Hippocampal formation (tissue), 2 donors: ENCODE measurements at places on chromosomes 1 and 21.

DNA sequence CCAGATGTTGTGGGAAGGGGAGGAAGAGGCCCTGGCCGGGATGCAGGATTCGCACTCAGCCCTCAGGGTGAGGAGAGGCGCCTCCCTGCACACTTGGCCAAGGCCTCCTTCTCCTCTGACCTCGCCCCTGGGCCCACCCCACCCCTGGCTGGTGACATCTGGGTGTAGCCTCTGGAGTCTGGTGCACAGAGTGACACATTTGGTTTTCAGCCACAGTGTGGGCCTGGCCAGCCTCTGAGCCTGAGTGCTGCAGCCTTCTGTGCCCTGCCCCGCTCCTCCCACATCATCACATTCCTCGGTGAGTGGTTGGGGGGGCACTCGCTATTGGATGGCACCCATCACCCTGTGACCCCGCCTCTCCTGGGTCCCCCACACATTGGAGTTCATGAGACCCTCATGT, 45.8 kb downstream of the PRDM16 start:
- DNase-seq, result no peak

DNA sequence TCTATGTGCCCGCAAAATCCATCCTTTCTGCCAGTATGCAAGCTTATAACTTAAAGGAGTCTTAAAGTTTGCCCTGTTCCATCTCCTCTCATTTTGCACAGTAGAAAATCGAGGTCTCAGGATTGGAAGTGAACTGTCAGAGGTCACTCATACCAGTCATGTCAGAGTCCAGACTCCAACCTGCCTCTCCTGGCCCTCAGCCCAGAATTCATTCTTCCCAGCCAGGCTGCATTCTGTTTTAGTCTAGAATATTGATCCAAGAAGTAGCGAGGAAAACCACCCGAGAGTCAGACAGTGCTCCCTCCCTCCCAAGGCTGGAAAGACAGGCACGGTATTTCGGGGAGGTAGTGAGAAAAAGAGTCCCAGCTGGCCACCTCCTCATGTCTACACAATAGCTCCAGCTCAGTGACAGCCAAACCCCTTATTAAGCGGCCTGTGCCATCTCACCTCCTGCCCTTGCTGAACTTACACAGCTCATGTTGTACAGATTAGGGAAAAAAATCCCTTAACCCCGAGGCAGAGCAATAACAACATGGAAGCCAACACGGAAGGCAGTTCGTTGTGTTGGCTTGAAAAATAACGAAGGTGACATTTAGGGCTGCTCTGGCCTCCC, 89.4 kb downstream of the OMA1 start:
- no peak for DNase-seq

- no peak for DNase-seq
These were observed 14.1 kb downstream of the IFFO2 start for GRCh38 chr1:18942340-18942739.

DNA sequence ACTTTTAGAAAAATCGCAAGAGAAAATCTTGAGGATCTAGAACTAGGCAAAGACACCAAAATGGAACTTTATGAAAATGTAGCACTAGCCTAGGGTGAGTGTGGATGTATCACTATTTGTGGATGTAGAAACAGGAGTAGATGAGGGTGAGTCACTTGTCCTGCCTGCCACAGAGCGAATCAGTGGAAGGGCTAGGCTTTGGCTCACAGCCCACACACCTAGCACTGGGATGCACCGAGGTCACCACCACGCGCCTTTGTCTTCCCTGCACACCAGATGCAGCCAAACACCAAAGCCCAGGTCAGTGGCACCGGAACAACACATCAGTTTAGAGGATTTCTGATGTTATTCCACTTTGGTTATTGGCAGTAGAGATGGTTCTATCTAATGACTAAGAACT, 38.2 kb downstream of the PKNOX1 start:
- no peak for DNase-seq

DNA sequence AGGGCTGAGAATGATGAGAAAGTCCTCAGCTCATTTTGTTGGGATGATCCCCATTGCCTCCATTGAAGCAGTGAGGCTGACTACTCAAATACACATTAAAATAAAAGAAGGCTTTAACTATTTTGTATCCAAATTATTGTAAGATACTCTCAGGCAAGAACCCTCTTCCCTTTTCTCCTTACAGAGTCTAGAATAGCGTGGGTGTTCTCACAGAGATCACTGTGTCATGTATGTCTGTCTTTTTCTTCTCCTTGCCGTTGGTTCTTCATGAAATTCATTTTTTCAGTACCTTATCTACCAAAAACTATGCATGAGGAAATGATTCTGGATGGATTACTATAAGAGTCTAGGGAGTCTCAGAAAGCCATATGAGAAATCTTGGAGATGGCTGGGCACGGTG, 30.1 kb downstream of the SORT1 start:
- DNase-seq, result no peak

GRCh38 chr1:93811326-93812065, 67.5 kb downstream of the DNTTIP2 start:
- no peak for DNase-seq

DNA sequence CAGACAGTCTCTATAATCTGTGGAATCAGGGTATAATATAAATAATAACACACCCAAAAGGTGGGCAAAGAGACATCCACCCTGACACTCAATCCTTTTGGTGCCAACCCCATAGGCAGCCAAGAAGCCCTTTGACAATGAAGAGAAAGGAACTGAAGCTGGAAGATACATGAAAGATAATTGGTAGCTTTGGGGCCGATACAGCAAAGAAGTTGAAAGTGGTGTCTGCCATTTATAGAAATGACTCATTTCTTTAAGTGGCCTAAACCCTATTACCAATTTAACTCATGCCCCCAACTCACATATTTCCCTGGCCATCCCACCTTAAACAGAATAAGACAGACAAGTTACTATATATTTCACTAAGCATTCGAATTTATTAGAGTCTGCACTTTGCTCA, 167.0 kb downstream of the ZC3H11B start:
- no peak for DNase-seq

- DNase-seq, result no peak
These were observed 648 bp upstream of the DR1 start for GRCh38 chr1:93344886-93345632.

DNA sequence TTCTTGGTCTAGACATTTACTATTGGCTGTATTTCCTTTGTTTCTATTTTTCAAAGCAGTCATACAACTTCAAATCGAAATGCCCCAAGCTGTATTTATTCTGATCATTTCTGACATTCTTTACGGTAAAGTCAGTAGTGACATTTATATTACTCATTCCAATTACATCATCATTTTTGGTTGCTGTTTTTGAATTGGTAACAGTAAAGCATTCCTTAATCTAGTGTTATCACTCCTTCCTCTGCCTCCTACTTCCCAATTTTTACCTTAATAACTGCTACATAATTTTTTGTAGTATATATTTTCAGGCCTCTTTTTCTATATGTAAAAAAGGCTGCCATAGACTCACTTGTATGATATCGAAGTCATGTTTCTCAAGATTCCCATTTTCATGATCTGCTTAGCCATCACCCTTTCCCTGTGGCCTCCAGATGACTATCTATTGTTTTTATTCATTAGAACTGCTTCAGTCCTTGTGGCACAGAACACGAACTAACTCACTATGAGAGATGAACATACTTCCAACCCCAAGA, 167.2 kb downstream of the RUNX1 start:
- no peak for DNase-seq

DNA sequence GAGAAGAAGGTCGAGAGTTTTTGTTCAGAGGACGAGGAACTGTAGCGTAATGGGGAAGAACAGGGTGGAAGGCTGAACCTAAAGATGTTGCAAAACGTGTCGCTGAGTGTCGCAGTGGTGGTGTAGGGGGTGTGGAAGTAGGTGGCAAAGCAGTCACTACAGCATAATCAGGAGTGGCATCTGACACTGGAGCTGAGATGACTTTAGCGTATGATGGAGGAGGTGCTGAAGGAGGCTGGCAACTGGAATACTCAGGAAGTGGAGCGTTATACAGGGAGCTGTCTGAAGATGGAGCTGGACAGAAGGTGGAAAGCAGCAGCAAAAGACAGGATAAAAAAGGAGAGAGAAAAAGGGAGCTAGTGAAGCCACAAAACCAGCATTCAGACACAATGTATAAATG, 89.9 kb upstream of the LBR start:
- DNase-seq, result peak; percentile 31

DNA sequence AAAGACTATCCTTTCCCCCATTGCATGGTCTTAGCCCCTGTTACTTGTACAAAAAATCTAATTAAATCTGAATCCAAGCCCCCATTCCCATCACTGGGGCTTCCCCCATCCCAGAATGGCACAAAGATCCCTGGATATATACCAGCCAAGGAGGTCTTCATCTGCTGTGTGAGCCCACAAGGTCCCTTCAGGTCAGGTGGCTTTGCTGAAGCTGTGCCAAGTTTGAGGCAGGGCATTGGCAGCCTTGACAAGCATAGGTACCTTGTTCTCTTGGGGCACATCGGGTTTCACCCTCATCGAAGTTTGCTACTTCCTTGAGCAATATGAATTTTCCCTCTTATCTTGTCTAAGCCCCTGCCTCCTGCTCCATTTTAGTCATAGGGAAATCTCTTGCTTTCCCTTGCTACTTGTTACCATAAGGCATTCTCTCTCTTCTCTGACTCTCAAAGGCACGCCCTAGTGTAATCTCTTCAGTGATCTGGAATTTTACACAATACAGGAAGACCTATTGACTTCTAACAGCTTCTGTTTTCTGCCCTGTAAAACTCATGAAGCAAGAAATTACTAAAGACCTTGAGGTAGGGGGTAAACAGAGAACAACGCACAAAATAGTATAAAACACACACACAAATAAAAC, 71.4 kb upstream of the COG2 start:
- no peak for DNase-seq

- DNase-seq, result no peak
These were observed 132.7 kb upstream of the FOXD3 start for GRCh38 chr1:63189677-63190076.

- DNase-seq, result no peak
These were observed 45.2 kb downstream of the RPS6KA1 start for GRCh38 chr1:26574719-26575251.

- no peak for DNase-seq
These were observed 238.7 kb downstream of the OLFM3 start for GRCh38 chr1:101757985-101758384.

DNA sequence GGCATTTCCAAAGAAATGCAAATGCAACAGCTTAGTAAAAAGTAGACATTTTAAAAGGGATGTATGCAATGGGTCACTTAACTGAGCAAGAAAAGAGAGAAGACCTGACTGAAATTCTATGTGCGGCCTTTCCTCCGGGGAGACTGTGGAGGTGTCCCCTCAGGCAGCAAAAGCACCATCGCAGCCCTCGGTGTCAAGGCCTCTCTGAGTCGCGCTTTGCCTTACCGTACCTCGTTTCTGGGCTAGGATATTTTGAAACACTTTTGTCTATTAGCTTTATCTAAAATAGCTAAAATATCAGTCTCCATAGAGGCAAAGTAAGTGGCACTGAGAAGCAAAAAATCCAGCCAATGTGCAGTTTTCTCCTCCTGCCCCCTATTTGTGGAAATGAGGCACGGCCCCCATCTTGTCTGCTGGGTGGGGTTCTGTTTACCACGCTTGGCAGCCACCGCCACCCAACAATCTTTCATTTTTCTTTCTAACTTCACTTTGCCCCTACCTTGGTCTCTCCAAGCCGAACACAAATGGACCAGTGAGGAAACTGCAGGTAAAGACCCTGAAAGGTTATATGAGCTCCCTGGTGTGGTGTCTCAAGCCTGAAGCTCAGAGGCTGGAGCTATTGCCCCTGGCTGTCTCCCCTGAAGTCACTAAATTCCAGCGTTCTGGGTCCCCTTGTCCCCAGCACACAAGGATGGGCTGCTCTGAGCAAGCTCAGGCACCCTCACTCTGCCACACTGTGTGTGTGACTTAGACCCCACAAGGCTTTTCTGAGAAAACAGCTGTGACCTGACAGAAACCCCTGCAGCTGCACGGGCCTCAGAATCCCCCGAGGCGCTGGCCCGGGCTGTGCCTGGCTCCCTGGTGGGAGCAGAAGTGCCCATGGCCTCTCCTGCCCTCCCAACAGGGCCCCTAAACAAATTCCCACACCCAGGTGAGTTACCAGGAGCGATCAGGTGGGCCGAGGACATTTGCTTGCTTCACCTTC, 1.6 kb downstream of the CD247 start:
- DNase-seq, result no peak

- no peak for DNase-seq
These were observed 293.3 kb upstream of the NR5A2 start for GRCh38 chr1:199734186-199734585.

GRCh38 chr1:115306146-115306545, 31.9 kb downstream of the NGF start:
- no peak for DNase-seq

- no peak for DNase-seq
These were observed 30.1 kb downstream of the DHX9 start for GRCh38 chr1:182869241-182869666.

DNA sequence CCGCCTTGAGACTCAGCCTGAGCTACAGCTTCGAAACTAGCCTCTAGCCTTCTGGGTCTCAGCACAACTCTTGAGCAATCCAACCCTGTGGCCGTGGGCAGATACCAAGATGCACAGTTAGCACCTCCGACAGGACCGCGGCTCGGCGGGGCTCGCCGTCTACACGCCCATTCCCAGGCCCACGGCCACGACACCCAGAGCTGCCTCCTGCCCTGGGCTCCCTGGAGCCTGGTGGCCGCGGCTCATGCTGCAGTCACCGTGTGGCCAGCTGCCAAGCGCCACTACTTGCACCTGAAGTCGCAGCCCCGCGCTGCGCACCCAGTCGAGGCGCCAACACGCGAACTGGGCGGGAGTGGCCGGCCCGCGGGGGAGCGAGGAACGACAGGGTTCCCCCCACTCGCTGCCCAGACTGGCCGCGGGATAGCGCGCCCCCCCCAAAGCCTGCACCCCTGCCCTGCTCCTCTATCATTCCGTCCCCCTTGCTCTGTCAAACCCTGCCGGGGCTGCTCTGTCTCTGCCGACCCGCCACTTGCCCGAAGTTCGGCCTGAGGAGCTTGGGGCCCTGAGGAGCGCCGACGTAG, 729 bp upstream of the CDCA8 start:
- no peak for DNase-seq

DNA sequence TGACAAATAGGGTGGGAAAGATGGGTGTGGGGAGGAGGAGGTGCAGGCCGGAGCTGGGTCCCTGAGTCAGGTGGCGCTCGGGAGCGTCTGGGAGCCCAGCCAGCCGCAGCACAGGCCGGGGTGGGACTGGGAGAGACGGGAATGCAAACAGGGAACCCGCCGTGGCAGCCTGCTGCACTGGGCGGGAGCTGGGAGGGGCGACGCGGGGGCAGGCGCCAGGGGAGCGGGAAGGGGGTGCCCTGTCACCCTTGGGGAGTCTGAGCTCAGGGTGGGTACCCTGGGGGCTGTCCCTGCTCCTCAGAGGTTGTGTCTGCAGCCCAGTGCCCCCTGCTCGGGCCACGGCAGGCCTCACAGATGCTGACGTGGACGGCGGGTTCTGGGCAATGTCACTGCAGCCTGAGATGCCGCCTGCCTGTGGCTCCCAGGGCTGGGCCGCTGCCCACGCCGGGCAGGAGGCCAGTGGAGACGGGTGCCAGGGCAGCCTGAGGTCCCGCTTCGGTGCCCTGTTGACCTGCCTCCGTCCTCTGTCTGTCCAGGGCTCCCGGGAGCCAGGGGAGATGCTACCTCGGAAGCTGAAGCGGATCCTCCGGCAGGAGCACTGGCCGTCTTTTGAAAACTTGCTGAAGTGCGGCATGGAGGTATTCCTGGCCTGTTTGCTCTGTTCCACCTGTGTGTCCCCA, 16.6 kb upstream of the LRRC3 start:
- DNase-seq, result no peak

GRCh38 chr1:197814306-197814705, 39.0 kb upstream of the DENND1B start:
- DNase-seq, result no peak

GRCh38 chr1:18530587-18531502, 50.1 kb downstream of the KLHDC7A start:
- no peak for DNase-seq

- no peak for DNase-seq
These were observed 21.5 kb downstream of the LTN1 start for GRCh38 chr21:28971171-28971570.
